ENCODE measurements at places on chromosomes 16 and 17.

GRCh38 chr17:57010487-57010886 is 32.6 kb downstream of the SCPEP1 start:
- no peak for DNase-seq

DNA sequence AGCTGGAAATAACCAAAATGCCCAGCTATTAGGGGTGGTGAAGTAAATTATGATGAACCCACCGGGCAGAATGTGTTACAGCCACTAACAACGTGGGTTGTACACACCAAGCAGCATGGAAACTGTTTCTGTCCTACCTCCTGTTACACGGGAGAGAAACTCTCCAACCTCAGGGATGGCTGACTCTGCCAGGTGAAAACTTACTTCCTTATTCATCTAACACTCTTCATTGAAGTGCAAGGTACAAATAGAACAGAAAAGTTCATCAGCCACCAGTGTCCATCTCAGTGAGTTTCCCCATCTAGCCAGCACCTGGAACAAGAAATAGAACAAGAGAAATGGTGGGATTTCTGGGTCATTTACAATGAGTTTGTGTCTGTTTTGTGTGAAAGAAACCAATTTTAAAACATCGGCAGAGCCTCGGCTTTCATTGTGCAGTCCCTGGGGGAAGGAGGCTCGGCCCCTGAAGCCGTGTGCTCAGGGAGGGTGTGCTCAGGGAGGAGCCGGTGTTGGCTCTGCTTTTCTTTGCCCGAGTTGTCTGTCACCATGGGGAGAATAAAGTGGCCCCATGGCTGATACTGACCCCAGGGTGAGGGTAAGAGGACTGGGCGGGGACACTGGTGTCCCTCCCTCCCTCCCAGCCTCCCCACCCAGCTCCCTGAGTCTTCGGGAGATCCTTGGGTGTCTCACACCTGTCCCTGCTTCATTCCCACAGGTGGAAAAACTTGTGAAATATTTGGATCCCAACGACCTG is 39.8 kb downstream of the RAB11FIP4 start:
- no peak for DNase-seq

GRCh38 chr16:87382023-87382785 is 1.4 kb downstream of the FBXO31 start:
- DNase-seq = no peak

DNA sequence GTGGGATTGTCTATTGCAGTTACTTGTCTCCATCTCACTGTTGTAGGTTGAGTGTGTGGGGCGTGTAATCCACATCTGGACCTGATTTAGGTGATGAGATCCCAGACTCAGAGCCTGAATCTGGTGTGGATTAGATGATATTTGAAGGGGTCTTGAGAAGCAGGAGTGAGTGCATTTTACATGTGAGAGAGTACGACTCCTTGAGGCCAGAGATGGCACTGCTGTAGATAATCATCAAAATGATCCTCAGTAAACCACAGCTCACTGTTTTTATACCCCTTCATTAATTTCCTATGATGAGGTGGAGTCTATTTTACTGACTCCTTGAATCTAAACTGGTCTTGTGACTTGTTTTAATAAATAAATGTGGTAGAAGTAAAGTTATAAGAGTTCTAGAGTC is 732.5 kb downstream of the KCNJ2 start:
- DNase-seq = no peak

- no peak for DNase-seq
Observed at GRCh38 chr16:71576971-71577370, at the start of gene TAT. Gene TAT, minus strand, starts transcription at chr16:71577092. Its CDS starts 677 bp downstream, at chr16:71576415.

DNA sequence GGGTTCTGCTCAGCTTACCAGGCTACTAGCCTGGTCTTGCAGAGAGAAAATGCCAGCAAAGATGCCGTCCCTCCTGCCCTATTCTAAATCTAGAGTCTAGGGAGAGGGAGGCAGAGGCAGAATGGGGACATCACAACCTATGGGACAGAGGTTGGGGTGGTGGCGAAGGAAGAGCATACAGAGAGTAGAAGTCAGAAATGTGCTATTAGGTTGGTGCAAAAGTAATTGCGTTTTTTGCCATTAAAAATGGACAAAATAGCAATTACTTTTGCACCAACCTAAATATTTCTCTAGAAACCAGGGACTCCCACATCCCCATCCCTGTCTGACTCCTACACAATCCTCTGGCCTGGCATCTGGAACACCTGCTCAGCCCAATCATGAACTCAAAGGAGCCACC is 127.7 kb downstream of the GAS7 start:
- DNase-seq = no peak

DNA sequence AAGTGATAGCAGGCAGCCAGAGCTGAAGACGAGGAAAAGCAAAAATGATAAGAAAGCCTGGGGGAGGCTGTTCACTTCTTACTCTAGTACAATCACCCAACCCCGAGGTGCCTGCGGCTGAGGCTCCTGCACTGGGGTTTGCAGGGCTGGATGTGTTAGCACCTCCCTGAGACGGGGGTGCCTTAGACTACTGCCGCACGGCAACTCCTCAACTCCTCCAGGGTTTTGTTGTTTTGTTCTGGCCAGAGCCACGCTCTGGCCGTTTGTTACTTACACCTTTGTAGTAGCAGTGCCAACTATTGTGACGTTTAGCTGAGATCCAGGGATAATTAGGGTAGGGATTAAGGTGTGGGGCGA is 51.5 kb downstream of the LDHD start:
- DNase-seq = peak; percentile 43

- no peak for DNase-seq
Observed at GRCh38 chr17:15249487-15249886, 15.6 kb downstream of the PMP22 start.

- DNase-seq = no peak
Observed at GRCh38 chr16:21275529-21275928, 2.6 kb downstream of the CRYM start.

DNA sequence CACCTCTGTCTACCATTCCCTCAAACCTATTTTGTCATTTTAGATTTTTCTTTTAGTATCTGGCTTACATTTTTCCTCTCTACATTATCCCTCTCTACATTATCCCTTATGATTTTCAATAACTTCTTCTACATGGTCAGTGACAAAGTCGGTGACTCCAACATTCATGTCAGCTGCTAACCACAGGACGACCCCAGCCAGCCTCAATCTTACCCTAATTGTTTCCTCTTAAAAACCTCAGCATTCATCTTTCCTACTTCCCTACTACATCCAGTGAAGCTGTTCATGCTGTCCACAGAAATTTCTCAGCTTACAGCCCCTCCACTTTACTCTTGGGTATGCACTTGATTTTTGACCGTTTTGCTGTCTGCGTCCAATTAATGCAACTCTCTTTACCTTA is 8.3 kb downstream of the MYH10 start:
- no peak for DNase-seq

GRCh38 chr16:273547-274421 is 2.0 kb downstream of the RGS11 start:
- DNase-seq = no peak

- DNase-seq = peak; percentile 69
Observed at GRCh38 chr17:70091005-70091568, 16.1 kb downstream of the KCNJ16 start.

DNA sequence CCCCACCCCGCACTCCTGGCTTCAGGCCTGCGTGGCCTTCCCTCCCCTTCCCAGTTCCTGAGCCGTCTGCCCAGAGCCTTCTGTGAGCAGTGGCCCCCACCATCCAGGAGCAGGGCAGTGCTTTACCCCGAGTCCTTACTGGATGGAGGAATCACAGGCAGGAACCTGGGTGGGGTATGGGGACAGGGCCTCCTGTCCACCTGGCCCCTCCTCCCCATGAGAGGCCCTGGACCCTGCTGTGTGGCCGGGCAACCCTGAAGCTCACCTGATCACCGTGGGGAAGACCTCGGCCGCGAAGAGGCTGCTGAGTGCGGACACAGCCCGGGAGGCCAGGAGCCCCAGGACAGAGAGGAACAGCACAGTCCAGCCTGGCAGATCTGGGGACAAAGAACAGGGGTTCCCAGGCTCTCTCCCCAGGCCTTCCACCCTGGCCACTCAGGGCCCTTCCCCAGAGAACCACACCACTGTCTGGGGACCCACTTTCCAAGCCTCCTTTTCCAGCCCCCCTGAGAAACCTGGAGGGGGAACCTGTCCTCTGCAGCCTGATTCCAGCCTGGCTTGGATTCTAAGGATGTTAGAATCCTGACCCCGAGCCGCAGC is 3.2 kb downstream of the SLC22A31 start:
- DNase-seq = no peak

DNA sequence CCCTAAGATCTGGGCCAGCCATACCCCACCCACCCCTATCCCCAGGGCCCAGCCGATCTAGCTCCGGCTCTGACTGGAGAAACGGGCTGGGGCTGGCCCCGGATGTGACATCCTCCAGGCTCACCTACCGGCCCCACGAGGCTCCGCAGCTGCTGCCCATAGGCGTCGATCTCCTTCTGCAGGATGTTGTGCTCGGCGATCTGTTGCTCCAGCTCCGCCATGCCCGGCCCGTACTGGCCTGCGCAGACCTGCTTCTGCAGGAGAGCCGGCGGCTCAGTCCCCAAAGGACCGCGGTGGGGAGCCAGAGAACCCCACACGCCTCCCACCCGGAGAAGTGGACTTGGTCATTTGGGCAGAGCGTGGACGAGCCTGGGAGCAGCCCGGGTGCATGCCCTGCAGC is 4.8 kb downstream of the EVPL start:
- no peak for DNase-seq

- DNase-seq = no peak
Observed at GRCh38 chr17:36864827-36865430, 72.3 kb upstream of the LHX1 start.

GRCh38 chr16:75000481-75001081 is 1.8 kb downstream of the ZNRF1 start:
- no peak for DNase-seq

DNA sequence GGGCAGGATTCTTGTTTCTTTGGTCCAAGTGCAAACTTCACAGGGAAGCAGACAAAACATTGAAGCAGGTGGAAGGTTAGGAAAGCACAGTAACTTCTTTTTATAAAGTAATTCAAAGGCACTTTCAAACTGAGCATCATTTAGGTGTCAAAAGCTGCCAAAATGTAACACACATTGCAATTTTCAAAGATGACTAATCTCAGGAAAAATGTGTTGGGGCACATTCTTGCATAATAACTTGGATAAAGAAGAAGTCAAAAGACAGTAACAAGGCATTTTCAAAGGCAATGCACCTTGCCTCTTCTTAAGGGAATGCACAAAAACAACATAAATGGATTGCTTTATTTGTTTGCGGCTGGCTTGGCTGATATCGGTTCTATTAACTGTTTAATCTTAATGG is 3.6 kb downstream of the KCNJ2 start:
- DNase-seq = no peak

DNA sequence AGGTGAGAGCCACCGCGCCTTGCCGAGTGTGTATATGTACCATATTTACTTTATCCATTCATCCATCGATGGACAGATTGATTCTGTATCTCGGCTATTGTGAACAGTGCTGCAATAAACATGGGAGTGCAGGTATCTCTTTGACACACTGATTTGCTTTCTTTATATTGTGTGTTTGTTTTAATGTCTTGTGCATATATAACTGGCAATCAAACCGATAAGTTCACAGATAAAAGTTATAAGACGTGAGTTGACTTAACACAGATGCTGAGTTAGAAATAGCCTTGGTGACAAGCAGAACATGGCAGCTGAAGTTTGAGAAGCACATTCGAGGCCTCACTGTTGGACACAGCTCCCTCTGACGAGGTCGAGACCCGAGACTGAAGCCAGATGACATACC is 23.2 kb downstream of the TMEM186 start:
- no peak for DNase-seq
